Sciatic nerve (tissue), 2 donors: ENCODE measurements at places on chromosomes 5 and 9. TPM values are rescaled to one million over a fixed set of nuclear protein-coding genes. Genes with fewer than 3 reads are reported as not detected.

Gene DBN1
- total RNA-seq = 63.5 TPM

Gene CYLC2
- total RNA-seq = not detected

Gene CCDC187
- total RNA-seq = 0.13 TPM

Gene SOX30
- 0.13 TPM for total RNA-seq

Gene IFNA17
- total RNA-seq = not detected

Gene TAF11L5
- total RNA-seq = not detected

Gene SV2C
- total RNA-seq = 4.9 TPM

Gene RALGPS1
- total RNA-seq = 15.1 TPM

Gene SOHLH1
- total RNA-seq = not detected

Gene CCDC192
- total RNA-seq = 1.2 TPM

Gene ACOT12
- not detected for total RNA-seq

Gene KCTD16
- total RNA-seq = 0.53 TPM

Gene POLE3
- total RNA-seq = 20.6 TPM

GRCh38 chr5:179607160-179607931, 16.1 kb downstream of the HNRNPH1 start:
- peak; percentile 59 for DNase-seq

DNA sequence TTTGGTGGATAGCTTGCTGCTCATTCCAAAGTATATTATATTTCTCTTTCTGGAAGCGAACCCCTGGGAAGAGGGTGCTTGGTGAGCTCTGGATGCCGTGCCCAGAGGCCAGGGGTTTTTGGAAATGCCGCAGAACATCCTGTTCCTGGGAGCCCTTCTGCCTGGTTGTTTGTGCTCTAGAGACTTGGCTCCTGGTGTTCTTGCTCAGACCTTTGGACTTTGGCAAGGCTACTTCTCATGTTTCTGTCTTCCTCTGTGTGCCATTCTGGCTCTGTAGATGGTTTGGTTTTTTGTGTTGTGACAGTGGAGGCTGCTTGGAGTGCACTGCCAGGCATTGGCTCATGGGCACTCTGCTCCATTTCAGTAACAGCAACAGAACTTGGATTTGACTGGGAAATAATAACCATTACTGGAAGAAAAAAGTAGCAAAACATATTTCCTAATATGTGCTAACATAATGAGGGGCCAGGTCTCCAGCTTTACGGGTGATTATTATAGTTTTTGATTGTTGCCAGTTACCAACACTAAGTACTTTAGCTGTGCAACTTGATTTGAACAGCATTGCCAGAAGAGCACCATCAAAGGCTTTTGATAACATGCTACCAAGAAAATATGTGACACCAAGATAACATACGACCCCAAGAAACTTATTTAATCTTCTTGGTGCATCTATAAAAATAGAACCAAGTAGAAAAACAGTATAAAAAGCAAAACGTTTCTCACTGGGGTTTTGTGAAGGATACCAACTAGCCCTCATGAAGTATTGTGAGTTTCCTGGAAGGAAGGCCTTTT, 94.2 kb downstream of the PCSK1 start:
- DNase-seq = no peak

GRCh38 chr9:37302277-37302676, 120.2 kb upstream of the GRHPR start:
- no peak for DNase-seq

DNA sequence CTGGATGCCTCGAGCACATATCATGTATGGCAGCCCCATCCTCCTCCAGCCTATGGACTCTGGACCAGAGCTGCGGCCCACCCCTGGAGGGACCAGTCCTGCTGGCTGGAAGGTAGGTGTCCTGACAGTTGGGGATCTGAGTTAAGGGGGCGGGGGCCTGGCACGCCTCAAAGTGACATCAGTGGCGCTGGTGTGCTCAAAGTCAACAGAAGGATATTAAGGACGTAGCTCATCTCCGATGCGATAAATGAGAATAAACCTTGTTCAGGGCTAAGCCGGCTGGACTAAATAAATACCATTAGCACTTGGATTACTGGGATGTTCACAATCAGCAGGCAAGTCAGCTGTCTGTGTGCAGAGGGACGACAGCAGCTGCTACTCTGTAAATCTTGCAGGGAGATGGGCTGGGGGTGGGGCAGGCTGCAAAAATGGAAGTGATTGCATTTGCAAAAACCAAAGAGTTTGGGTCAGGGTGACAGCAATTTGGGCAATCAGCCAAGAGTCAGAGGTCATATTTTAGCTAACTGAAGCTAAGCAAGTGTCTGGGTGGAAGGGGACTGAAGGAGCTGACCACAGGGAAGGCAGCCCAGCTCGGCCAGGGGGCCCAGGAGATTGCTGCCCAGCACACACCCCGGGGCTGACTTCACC, 80.0 kb upstream of the LRRTM2 start:
- no peak for DNase-seq

- DNase-seq = no peak
Measured at GRCh38 chr9:133684121-133684935, 48.2 kb downstream of the DBH start.

GRCh38 chr9:99138424-99139284, 33.7 kb downstream of the TGFBR1 start:
- DNase-seq = no peak

- no peak for DNase-seq
Measured at GRCh38 chr5:147490989-147491388, 18.9 kb downstream of the DPYSL3 start.

DNA sequence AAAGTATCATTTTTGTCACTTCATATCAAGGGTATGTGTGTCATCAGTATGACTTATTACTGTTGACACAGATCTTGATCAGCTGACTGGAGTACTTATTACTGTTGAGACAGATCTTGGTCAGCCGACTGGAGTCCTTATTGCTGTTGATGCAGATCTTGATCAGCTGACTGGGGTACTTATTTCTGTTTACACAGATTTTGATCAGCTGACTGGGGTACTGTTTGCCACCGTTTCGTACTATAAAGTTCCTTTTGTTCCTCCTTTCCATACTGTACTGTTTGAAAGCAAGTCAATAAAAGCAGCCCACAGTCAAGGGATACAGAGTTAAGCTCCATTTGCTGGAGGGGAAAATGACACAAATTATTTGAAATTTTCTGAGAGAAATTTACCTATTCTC, 347.3 kb downstream of the CDH12 start:
- DNase-seq = no peak

- no peak for DNase-seq
Measured at GRCh38 chr9:133468777-133469421, 9.1 kb downstream of the CACFD1 start.

DNA sequence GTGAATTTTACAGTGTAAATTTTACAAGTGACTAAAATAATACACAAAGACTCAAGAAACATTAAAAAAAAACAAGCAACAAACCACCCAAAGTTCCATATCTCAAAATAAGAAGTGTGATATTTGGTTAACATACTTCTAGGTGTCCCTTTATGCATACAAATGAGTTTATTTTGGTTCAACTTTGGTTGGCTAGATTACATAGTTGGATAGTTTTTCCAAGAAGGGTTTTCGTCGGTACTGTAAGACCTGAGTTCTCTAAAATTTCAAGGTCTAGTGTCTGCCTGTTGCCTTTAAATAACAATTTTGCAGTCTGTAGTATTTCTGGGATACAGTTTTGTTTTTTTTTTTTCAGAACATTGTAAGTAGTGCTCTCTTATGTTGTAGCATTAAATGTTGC, 58.8 kb upstream of the JAK2 start:
- DNase-seq = no peak

- peak; percentile 66 for DNase-seq
Measured at GRCh38 chr5:56696900-56697299, 118.4 kb upstream of the MAP3K1 start.

- no peak for DNase-seq
Measured at GRCh38 chr5:78508186-78508765, 140.3 kb downstream of the LHFPL2 start.

DNA sequence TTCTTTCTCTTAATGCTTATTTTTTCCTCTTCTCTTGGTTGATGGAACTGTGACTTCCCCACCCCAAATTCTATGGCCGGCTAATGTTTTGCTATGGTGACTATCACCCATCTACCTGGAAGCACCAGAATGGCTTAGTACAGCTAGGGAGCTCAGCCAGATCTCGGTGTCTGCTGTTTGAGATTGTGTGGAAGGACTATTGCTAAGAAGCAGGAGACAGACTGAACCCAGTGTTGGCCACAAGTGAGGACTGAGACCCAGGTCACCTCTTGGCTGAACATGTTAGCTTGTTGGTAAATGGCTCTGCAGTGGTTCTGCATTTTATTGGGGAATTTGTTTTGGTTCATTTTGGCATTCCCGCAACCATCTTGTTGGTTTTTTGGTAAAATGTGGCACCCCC, 2.7 kb downstream of the PRRC2B start:
- no peak for DNase-seq

DNA sequence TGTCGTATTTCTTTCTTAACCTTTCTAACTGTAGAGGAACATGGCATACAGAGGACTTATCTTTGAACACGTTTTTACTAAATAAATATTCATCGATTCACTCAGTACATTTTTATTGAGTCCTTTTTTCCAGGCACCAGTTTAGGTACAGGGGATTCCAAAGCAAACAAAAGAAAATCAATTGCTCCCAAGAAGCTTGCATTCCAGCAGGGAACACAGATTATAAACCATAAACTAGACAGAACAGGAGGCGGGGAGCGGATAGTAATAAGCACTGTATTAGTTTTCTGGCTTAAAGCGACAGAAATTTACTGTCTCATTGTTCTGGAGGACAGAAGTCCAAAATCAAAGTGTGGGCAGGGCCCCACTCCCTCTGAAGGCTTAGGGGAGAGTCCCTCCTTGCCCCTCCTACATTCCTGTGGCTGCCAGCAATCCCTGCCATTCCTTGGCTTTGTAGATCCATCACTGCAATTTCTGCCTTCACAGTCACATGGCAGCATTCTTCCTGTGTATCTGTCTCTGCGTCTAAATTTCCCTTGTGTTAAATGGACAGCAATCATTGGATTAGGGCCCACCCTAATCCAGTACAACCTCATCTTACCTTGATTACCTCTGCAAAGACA, 115.5 kb downstream of the COL23A1 start:
- no peak for DNase-seq

GRCh38 chr5:17022296-17022695, 86.2 kb upstream of the MYO10 start:
- DNase-seq = no peak

GRCh38 chr9:137455359-137455991, 3.7 kb downstream of the NSMF start:
- peak; percentile 60 for DNase-seq

DNA sequence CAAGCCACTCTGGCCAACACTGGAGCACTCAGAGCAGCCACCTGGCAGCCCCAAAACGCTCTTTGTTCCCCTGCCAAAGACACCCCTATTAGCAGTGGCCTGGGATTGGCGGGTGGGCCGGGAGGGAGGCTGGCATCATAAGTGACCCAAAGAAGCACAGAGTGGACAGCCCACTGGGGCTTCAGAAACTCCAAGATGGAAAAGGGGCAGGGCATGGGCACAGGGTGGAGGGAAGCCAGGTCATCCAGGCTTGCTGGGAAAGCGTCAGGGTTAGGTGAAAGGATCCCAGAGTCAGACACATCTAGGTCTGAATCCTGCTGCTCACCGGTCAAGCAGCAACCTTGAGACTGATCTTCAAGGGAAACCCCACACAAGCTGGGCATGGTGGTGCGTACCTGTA, 14.8 kb downstream of the EEIG1 start:
- DNase-seq = peak; percentile 68

DNA sequence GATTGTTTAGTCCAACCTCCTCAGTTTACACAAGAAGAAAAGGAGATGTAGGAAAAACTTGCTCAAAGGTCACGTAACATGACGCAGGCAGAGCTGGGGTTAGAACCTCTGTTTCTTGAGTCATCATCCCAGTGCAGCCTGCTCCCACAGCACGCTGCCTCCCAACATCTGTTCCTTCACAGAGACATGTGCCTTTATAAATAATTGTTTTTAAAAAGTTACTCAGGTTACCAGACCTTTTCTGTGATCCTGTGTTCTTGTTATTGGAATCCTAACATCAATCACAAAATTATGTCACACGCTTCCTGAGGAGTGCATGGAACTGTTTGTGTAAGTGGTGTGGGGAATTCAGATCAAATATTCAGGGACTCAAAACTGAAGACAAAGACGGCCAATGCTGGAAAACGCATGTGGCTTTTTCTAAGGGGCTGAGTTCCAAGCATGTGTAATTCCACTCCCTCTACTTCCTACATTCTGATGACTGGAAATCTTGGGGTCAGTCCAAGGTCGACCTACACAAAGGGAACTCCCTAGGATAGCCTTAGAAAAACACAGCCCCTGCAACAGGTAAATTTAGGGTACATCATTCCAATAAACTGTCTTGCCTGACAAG, 184.3 kb downstream of the TSSK1B start:
- peak; percentile 75 for DNase-seq
